ENCODE measurements at places on chromosomes 4 and X.

DNA sequence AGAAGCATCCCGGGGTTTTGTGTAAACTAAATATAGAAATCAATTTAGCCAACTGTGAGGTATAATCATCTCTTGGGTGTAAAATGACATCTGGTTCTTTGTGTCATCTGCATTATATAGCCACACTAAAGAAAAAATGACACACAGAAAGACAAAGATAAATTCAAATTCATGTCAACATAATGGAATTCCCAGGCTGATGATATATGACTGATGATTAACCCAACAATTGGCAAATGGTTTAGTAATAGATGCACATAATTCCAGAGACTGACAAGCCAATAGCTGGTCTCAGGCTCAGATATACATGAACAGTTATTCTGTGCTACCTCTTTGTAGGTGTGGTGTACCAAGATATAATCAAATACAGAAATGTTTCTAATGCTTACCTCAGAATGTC is 375.4 kb upstream of the PITX2 start:
- no peak for DNase-seq

- DNase-seq = no peak
Measured at GRCh38 chr4:40409835-40410234, 74.7 kb downstream of the CHRNA9 start.

DNA sequence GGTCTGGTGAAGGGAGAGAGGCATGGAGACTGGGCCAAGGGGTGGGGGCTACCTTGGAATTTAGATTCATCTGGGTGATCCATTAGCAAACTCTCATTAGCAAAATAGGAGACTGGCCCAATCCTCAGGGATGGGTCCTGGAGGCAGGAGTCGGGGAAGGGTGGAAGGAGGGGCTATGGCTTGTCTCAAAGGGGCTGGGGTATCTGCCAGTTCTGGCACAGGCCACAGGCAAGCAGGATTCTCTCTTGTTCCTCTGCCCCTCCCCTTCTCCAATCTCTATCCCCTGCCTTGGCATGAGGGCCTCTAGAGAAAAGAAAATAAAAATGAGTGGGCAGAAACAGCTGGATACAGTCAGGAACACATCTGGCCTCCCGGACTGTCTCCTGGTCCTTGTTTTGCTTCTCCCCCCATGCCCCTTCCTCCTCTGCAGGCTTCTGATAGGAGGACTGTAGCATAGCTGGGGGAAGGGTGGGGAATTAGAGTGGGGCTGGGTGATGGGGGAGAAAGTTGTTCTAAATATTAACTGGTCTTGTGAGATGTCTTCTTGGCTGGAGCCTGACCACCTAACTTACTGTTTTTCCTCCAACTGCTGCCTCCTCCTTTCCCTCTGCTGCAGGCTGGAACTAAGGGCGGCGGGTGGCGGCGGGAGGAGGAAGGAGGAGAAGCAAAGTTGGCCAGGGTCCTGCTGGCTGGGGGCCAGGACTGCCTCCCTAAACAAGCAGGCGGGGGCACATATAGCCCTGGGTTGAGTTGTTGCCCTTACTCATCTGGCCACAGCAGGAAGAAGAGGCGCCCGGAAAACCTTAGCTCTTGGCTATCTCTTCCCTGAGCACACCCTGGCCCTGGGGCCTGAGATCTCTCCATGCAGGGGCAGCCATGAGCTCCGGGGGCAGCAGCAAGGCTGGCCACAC is 53.3 kb upstream of the LAS1L start:
- DNase-seq = peak; percentile 9

GRCh38 chr4:14336656-14337055 is 665.6 kb upstream of the CPEB2 start:
- DNase-seq = no peak

- DNase-seq = peak; percentile 15
Measured at GRCh38 chr4:77473509-77473908, 132.1 kb upstream of the CXCL13 start.

- no peak for DNase-seq
Measured at GRCh38 chr4:89897867-89898266, 3.2 kb downstream of the MMRN1 start.

DNA sequence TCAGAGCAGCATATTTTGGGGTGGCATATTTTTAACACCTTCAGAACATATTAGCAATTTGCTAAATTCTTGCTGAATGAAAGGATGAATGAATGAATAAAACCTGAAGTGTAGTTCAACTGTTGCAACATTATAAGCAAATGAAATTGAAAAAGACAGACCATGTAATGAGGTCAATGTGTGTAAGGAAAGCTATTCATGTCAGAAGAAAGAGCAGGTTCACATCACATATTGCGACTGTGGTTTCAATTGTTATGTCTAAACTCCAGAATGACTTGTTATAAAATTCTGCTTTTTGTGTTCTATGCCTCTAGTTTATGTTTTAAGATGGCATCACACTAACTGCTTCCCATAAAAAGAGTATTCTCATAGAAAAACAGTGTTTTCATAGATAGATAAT is 32.9 kb upstream of the DSPP start:
- no peak for DNase-seq

- DNase-seq = no peak
Measured at GRCh38 chr4:113537628-113538027, 223.9 kb downstream of the CAMK2D start.

DNA sequence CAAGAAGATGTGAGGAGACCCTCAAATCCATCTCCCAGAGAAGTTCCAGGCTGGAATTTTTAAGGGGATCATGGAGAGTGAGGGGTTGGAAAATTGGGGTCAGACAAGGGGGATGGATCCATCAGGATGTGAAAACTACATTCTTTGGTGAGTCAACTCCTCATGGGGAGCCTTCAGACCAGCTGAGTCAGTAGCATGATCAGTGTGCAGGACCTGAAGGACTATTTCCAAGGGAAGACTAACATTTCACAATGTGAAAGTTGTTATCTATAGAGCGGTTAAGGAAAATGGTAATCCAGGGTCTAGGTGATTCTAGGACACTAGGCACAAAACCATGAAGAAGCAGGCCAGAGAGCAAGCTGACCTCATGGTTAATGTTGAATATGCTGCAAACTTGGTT is 38.6 kb upstream of the CEP135 start:
- no peak for DNase-seq

- no peak for DNase-seq
Measured at GRCh38 chrX:104568304-104568915, 2.4 kb downstream of the IL1RAPL2 start.

GRCh38 chrX:99722094-99722493 is 688.0 kb downstream of the PCDH19 start:
- no peak for DNase-seq

- DNase-seq = no peak
Measured at GRCh38 chr4:57168982-57169381, 58.8 kb upstream of the IGFBP7 start.

GRCh38 chrX:120740072-120740471 is 110.2 kb upstream of the C1GALT1C1 start:
- DNase-seq = no peak

DNA sequence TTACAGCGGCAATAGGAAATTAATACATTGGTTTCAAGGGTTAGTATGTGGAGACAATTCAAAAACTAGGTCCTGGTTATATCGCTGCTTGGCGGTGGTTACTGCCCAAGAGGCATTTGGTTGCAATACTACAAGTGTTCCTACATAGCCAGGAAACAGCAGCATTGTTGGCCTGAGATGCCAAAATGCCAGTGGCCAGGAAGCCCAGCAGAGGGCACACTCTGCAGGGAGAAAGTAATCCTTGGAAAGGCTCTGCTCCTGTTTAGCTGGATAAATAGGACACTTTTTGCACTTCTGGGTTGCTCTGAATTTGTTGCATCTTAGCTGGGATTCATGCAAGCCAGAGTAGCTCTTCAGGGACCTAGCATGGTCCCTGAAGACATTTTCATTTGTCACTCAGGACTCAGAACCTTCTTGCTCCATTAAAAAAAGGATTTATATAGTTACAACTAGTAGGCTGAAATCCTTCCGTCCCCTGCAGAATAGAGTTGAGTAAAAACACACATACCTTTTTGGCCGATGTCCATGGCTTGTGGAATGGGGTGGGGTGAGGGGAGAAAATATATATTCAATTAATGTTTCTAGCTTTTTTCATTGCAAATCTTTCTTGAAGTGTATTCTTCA is 8.1 kb upstream of the GPR119 start:
- DNase-seq = peak; percentile 40

DNA sequence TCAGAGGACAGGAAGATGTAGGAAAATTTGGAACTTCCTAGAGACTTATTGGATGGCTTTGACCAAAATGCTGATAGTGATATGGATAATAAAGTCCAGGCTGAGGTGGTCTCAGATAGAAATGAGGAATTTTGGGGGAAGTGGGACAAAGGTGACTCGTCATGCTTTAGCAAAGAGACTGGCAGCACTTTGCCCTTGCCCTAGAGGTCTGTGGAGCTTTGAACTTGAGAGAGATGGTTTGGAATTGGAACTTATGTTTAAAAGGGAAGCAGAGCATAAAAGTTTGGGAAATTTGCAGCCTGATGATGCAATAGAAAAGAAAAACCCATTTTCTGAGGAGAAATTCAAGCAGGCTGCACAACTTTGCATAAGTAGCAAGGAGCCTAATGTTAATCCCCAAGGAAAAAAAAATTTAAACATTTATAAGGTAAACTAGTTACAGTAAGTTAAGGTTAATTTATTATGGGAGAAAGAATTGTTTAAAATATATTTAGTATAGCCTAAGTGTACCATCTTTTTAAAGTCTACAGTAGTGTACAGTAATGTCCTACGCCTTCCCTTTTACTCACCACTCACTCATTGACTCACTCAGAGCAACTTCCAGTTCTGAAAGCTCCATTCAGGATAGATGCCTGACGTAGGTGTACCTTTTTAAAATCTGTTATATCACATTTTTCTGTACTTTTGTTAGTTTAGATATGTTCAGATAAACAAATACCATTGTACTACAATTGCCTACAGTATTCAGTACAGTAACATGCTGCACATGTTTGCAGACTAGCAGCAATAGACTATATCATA is 101.2 kb downstream of the FAM13A start:
- DNase-seq = no peak

GRCh38 chr4:158777423-158778155 is 8.8 kb downstream of the FNIP2 start:
- no peak for DNase-seq

GRCh38 chr4:2406920-2407319 is 11.5 kb downstream of the ZFYVE28 start:
- DNase-seq = no peak

- peak; percentile 9 for DNase-seq
Measured at GRCh38 chrX:50913520-50913919, 3.0 kb downstream of the BMP15 start.

DNA sequence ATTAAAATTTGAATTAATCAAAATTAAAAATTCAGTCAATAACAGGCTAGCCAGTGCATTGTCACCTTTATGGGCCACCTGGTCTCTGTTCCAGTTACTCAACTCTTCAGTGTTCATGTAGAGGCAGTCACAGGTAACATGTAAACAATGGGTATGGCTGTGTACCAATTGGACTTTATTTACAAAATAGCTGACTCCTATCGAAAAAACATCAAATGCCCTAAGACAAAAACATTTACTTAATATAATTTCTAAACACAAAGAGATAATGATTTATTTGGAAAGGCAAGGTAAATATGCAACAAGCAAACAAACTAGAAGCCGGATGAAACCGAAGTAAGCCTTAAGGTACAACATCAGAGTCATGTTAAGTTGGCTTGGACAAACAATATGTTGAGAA is 8.8 kb downstream of the TMEM150C start:
- DNase-seq = no peak

DNA sequence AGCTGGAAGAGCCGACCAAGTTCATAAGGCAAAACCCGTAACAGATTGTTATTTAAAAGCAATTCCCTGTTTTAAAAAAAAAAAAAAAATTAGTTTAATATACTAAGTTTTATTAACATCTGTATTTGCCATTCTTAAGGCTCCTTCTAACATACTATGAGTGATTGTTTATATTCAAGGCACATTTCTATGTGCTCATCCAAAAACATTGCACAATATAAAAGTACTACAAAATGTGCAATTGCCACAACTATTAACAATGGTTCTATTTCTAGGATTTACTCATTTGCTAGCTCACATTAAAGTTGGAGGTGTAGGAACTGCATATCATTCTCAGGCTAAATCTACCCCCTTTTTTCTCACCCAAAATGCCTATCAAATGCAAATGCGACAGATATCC is 46.1 kb downstream of the CNOT6L start:
- DNase-seq = no peak
